Tibial nerve (tissue), 4 donors: ENCODE measurements at places on chromosomes 1 and 21.

GRCh38 chr1:246459221-246459620 is 47.9 kb downstream of the SMYD3 start:
- H3K27ac ChIP-seq = no peak overlapping the region
- H3K4me3 ChIP-seq = no peak overlapping the region
- DNase-seq = no peak
- no peaks in the 10 kb centered on the region for H3K36me3 ChIP-seq
- peaks cover 5% of the 10 kb centered on the region for H3K4me1 ChIP-seq

- H3K36me3 ChIP-seq = no peaks in the 10 kb centered on the region
- H3K4me3 ChIP-seq = no peak overlapping the region
- peak overlapping the region; percentile 67 for H3K27ac ChIP-seq
- DNase-seq = no peak
Measured at GRCh38 chr1:229221106-229222019, 49.5 kb upstream of the RAB4A start.

GRCh38 chr1:186078245-186078644 is 296.8 kb downstream of the TPR start:
- H3K27ac ChIP-seq = no peak overlapping the region
- H3K4me3 ChIP-seq = no peak overlapping the region
- no peaks in the 10 kb centered on the region for H3K27me3 ChIP-seq
- no peaks in the 10 kb centered on the region for H3K36me3 ChIP-seq
- H3K4me1 ChIP-seq = no peaks in the 10 kb centered on the region

DNA sequence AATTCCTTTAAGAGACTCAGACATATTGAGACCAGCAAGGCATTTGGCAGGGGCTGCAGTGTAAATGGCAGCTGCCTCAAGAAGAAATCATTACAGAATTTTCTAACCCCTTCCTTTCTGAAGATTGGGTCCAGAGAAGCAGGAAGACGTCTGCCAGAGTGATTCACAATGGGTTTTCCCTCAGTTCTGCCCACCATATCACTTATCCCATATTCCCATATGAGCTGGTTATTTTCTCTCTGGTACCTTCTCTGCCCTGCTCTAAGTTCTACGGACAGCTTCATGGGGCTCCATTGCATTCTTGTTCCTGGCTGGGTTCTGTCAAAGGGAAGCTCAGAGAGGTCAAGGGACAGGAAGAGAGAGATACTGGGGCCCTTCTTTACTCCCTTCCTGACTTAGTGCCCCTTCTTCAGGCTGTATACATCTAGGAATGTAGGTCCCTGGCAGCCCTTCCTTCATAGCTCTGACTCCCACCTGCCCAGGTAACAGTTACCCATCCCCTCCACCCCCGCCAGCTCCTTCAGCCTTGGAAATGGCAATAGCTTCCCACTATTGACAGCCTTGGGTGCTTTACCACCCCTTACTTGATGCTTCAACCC is 420.6 kb upstream of the DAB1 start:
- no peaks in the 10 kb centered on the region for H3K36me3 ChIP-seq
- H3K27ac ChIP-seq = no peak overlapping the region
- DNase-seq = no peak
- H3K4me3 ChIP-seq = no peak overlapping the region
- H3K27me3 ChIP-seq = no peaks in the 10 kb centered on the region

DNA sequence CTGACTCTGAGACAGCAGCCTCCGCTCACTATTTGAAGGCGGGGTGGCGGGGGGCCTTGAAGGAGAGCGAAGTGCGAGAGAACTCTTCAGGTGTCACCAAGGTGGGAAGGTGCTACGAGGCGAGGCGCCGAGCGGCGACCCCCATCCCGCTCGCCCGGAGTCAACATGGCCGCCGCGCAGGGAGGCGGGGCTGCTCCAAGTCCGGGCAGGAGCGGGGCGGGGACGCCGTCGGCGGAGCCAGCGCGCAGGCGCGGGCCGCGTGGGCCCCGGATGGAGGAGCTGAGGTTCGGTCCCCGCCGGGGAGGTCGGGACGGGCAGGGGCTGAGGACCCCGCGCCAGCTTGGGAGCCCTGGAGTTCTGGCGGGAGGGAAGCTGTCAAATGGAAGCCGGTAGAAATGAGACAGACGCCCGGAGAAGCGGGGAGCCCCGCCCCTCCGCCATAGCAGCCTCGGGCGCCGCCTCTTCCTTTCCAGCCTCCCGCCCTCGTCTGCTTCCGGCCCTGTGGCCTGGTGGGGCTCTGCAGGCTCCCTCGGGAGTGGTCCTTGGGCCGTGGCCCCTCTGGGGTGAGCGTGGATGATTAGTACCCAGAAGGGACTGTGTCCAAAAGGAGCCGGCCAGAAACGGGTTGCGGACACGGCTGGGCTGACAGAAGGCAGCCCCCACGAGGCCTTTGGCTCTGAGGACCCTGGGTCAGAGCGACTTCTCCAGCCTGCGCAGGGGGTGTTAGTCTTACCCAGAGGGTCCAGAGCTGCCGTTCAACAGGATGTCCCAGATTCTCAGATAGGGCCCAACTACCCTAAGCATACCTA is at the start of gene PIGV:
Gene PIGV (plus strand): TSS at position 245 of the 809 bp plus-strand sequence. CDS start 2,866 bp downstream, outside the sequence.
- H3K4me1 ChIP-seq = peaks cover 61% of the 10 kb centered on the region
- H3K27me3 ChIP-seq = no peaks in the 10 kb centered on the region
- no peaks in the 10 kb centered on the region for H3K36me3 ChIP-seq
- peak within 1 kb of the TSS; percentile 97 for H3K27ac ChIP-seq
- DNase-seq = peak; percentile 76
- H3K4me3 ChIP-seq = peak within 1 kb of the TSS; percentile 84
